ENCODE measurements at places on chromosomes 6 and 20.

GRCh38 chr6:63527658-63528514 is 44.4 kb upstream of the LOC128125822 start:
- DNase-seq = no peak

DNA sequence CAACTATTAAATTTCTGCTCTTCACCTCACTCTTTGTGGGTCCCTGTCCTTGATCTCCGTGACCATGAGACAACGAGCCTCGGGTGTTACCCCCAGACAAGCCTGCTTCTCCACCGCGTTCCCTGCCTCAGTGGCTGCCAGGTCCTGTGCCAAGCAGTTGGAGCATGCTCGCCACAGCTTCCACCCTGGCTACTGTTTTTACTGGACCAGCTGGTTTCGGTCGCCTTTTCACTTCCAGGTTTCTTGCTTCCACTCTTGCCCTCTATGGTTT is 5.6 kb downstream of the TP53RK start:
- DNase-seq = no peak

DNA sequence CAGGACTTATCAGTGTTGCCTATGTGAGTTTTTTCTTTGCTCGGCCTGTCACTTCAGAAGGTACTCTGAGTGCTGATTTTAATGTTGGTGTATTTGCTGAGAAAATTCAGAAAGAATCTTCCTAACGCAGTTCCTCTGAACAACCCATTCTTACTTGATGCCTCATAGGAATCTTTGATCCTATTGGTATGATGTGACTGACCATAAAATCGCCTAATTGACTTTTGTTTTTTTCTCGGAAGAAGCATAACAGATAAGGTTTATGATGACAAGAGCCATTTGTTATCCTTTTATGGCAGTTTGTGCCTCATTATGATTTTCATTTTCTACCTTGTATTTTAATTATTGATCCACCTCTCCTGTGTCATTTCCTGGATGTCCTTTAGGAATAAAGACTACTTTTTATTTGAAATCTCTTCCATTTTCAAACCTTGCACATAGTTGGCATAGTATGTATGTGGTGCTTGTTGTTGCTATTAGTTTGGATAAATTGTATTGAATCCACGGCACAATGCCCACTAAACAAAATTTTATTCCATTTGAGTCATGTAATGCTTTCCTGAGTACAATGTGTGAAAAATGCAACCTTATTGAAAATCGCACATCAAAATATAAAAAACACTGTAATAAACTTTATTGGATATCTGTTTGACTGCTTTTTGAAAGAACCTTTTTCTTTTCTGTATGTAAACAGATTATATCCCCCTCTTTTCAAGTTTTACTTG is 37.3 kb downstream of the LRRC1 start:
- no peak for DNase-seq

- DNase-seq = no peak
These were observed 489.7 kb downstream of the QKI start for GRCh38 chr6:163904186-163904585.

DNA sequence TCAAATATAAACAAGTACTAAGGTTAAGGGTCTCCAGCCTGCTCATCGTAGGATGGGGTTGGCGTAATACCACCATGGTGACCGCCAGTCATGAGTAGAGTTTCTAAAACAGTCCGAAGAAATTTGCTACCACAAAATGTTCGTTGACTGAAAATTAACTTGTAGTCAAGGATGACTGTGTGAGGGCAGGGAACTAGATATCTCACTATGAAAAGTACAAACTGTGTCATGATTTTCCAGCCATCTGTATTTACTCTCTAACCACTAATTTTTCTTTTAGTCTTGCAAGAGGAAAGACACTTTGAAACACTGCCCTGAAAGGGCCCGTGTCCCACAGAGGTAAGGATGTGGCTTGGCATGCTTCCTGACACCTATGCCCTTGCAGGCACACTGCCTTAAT is 99.7 kb downstream of the IRF4 start:
- no peak for DNase-seq

DNA sequence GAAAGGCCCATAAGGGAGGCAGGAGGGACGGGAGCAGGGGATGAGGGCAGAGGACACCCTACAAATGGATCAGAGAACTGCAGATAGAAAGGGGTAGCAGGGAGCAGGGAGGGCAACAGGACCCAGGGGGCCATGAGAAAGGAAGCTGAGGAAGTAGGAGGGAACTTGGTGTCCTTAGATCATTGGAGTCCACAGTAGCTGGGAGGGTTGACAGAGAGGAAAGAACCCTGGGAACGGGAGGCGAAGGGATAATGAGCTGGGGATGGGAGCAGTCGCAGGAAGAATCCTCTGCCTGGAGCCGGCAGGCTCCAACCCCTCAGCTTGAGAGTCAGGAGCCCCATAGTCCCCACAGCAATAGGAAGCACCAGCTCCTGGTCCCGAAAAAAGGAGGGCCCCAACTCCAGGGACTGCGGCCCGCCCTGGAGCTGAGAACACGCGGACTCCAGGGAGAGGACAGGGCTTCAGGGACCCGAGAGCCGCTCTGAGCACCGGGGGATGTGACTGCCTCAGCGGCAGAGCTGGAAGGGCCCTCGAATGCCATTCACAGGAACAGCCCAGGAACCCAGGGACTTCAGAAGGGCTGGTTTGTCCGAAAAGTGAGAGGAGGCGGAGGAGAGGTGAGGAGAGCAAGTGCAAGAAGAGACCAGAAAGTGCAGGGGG is 32.7 kb downstream of the HLA-A start:
- no peak for DNase-seq

DNA sequence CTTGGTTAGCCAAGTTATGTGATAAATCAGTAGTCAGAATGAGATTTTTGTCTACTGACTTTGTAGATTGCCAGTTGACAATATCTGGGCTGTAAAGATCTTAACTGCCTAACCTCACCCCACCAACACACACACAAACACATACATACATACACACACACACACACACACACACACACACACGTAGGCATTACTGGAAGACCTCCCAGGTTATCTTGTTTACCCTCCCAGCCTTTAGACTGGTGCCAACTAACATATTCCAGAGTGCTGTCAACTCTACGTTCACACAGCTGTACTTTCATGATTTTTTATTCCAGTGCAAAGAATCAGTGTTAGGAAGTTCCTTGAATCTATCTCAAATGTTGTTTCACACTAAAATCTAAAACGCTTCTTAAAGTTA is 38.9 kb downstream of the BMP5 start:
- no peak for DNase-seq

GRCh38 chr6:117143647-117144046 is 121.7 kb upstream of the VGLL2 start:
- no peak for DNase-seq

DNA sequence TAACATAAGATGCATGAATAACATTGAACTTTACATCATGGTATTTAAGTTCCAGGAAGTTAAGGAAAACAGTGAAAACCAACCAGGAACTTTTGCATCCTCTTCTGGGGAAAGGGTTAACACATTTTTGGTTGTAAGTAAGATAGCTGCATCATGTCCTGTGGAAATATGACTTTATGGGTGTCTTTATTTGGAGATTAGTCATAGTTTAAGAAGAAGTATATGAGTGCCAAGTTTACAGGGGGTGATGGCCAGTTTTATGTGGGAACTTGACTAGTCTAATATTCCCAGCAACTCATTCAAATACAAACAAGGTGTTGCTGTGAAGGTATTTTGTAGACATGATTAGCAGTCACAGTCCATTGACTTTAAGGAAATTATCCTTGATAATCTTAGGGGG is 78.0 kb downstream of the PDE10A start:
- no peak for DNase-seq

DNA sequence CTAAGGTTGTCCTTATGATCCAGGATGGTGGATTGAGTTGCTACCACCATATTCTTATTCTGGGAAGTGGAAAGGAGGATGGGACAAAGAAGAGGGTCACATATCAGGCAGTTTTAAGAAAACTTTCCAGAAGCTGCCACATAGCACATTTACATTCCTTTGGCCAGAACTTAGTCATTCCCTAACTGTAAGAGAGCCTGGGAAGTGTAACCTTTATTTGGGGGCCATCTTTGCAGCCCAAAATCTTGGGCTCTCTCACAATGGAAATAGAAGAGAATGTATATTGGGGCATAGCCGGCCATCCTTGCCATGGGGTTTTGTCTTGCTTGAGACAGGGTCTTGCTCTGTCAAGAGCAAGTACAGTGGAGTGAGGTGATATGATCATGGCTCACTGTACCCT is 8.4 kb downstream of the ZNF341 start:
- DNase-seq = no peak

- no peak for DNase-seq
These were observed 436 bp upstream of the ZNF337 start for GRCh38 chr20:25697132-25697446.

- DNase-seq = no peak
These were observed 13.5 kb upstream of the BMP5 start for GRCh38 chr6:55888917-55889316.

DNA sequence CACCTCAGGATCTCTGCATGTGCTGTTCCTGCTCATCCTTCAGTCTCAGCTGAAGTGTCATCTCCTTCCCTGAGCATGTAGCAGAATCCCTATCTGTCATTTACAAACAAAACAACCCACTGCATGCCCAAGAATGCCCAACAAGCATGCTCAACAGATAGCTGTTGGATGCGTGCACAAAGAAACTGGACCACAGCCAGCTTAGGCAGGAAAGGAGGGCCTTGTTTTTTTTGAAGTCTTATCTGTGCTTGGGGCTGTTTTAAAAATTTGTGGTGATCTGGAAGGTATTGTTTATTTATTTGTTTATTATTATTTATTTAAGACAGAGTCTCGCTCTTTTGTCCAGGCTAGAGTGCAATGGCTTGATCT is 18.5 kb upstream of the SLC16A10 start:
- no peak for DNase-seq

Data from stimulated activated CD4-positive, alpha-beta T cell treated with anti-CD3 and anti-CD28 coated beads, Interleukin-15, amount 100 ng/mL, for 1 hour (primary cell).